ENCODE measurements at places on chromosomes 7 and 10.

GRCh38 chr7:22629056-22629455 is 97.9 kb upstream of the IL6 start:
- DNase-seq, result no peak

GRCh38 chr10:67760272-67760671 is 64.3 kb upstream of the CTNNA3 start:
- DNase-seq, result no peak

DNA sequence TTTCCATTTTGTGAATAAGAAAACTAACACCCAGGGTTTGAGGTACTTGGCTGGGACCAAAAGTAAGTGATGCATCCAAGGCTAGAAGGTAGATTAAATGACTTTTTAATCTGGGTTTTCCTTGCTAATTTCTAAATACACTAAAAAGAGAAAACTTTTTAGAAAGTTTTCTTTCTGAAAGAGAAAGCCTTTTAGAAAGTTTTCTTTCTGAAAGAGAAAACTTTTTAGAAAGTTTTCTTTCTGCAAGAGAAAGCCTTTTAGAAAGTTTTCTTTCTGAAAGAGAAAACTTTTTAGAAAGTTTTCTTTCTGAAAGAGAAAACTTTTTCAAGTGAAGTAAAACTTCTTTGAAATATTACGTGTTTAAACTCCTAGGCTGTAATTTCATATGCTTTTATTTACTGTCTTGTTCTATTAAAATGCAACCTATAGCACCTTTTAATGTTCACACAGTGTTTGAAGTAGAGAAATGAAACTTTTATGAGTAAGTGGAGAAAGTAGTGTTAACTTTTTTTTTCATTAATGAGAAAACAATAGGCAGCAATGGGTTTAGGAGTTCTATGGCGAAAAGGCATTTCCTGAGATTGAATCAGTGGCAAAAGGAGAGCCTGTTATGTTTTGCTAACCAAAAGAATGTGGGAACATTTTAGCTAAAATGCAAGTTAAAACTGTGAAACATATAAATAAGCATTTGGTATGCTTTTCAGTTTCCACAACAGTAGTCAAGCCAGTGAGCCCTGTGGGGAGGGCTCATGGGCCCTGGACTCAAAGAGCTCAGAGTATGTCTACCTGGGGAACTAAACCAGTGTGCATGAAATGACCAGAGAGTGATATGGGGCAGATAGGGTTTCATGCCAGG is 103.7 kb downstream of the RBM20 start:
- DNase-seq, result no peak

- no peak for DNase-seq
Observed at GRCh38 chr7:142314281-142314680, 56.4 kb upstream of the PRSS58 start.

DNA sequence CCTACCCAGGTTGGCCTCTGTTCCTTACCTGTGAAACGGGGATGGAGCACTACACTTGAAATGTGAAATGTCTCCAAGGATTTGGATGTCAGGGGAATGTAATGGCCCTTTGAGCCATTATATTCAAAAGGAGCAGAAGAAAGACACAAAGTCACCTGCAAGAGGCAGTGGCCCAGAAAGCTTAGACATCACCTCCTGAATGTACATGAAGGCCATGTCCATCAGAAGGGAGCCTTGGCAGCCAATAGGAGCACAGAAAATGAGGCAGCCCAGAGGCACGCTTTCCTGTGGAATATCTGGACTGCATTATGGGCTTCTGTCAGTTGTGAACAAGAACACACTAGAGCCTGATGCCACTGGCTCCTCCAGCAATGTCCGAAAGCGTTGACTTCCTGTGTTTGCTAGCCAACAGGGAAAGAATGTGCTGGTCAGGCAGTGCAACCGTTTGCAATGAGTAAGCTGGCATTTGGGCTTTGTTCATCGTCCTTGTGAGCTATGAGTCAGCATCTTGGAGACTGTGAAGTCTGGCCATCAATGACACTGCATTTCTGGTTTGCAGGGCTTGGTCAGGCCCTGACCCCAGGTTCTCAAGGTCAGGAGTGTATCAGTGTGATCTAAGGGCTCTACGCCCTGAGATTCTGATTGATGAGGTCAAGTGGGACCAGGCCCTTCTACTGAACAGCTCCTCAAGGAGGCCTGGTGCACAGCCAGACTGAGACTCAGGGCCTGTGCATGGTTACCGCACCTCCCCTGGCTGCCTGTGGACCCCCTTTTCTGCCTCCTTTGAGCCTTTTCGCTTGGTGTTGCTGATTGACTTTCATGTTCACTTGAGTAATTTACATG is 222.4 kb downstream of the RPS24 start:
- no peak for DNase-seq

DNA sequence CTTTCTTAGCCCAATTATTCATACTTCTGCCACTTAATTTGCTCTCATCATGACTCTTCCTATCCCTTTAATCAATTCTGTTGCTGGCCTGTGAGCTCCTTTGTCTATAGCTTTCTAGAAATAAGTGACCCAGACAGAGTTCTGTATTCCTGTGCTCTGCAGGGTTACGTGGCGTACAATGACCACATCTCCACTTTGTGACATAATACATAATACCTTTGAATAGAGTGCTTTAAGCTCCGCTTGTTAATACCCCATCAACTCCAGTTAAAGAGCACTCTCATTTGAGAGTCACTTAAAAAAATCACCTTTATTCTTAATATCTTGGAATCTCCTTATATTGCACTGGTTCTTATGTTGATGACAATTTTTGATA is 619.0 kb downstream of the PARD3 start:
- DNase-seq, result no peak

- DNase-seq, result no peak
Observed at GRCh38 chr10:103893817-103894216, 24.2 kb downstream of the STN1 start.

- DNase-seq, result no peak
Observed at GRCh38 chr10:120607710-120608703, 151.0 kb downstream of the PLPP4 start.

GRCh38 chr7:2131800-2132199 is 100.9 kb downstream of the MAD1L1 start:
- DNase-seq, result no peak

- no peak for DNase-seq
Observed at GRCh38 chr10:112678581-112678980, 231.6 kb downstream of the VTI1A start.

- DNase-seq, result peak; percentile 87
Observed at GRCh38 chr10:100986952-100987684, at the start of the genes MRPL43 and TWNK. MRPL43 (minus strand) TSS chr10:100987497; CDS start chr10:100987443, 54 bp downstream. TWNK (plus strand) TSS chr10:100987543; CDS start chr10:100988211, 668 bp downstream.

DNA sequence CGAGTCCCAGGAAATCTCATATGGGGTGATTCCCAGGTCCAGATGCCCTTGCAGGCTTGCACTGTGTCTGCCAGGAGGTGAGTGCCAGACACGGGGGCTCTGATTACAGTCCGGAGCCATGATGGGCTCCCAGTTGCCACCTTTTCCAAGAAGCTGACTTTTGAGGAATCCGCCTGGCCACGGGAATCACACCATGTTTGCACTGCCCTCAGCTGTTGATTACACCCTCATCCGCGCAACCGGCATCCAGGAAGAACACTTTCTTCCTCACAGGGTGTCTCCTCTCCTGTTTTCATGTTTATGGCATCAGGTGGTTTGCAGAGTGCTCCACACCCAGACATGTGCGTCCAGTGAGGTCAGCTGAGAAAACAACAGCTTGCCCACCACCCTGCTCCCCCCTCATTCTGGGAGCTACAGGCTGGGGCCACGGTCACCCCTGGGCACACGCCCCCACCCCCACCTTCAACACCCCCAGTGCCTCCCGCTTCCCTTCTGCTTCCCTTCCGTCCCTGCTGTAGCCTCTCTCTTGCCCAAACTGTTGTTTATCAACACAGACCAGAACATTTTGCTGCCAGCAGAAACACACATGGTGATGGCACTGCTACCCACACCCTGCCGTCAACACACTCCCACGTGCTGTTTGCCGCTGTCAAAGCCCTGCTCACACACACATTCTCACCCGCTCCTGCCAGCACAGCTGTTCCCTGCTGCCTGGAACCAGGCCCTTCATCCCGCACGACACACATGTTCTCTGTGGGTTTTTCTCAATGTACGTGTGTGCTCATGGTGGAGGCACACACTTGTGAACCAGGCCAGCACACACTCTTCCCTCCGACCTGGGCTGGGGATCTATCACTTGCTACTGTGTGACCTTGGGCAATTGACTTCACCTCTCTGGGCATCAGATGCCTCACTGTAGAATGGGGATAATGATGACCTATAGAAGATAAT is 35.8 kb downstream of the DDIT4 start:
- DNase-seq, result no peak

DNA sequence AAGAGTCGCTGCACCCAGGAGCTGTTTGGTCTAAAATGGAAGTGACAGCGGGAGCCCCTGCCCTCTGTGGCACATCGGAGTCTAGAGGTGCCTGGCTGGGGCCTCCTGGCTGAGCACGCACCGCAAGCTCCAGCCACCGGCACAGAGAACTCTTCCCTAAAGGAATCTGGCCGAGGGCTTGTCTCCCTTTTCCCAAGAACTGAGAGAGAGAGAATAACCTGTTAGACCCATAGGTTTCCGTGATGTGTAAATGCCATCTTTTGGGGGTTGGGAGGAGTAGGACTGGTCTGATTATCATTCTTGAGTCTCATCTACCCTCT is 47.3 kb downstream of the PROSER2 start:
- no peak for DNase-seq

GRCh38 chr10:67284589-67284988 is 358.8 kb downstream of the LRRTM3 start:
- DNase-seq, result no peak

- DNase-seq, result no peak
Observed at GRCh38 chr7:147774461-147774860, 816.1 kb upstream of the C7orf33 start.

GRCh38 chr7:41156268-41156667 is 546.6 kb downstream of the INHBA start:
- no peak for DNase-seq

DNA sequence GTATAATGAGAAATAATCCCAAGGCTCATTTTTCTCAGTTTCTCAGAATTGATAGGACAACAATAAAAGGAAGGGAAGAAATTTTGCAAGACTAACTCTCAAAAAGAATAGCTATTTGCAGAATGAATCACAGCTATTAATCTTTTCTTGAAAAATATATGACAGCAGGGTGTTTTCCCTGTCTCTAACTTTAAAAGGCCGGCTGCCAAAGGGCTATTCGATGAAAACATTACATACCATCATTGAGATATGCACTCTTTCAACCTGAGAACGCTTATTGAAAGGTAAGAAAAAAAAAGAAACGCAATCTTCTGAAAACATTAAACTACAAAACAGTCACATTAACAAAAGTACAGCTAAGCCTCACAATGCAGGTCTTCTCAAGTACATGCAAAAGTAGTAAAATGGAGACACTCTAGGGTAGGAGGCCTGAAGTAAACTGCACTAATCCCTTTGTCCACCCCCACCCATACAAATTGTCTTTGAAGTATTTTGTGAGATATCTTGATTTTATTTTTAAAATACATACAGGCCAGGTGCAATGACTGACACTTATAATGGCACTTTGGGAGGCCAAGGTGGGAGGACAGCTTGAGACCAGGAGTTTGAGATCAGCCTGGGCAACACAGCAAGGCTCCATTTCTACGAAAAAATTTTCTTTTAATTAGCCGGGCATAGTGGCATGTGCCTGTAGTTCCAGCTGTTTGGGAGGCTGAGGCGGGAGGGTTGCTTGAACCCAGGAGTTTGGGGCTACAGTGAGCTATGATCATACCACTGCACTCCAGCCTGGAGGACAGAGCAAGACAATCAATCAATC is 83.0 kb downstream of the PARD3 start:
- no peak for DNase-seq

DNA sequence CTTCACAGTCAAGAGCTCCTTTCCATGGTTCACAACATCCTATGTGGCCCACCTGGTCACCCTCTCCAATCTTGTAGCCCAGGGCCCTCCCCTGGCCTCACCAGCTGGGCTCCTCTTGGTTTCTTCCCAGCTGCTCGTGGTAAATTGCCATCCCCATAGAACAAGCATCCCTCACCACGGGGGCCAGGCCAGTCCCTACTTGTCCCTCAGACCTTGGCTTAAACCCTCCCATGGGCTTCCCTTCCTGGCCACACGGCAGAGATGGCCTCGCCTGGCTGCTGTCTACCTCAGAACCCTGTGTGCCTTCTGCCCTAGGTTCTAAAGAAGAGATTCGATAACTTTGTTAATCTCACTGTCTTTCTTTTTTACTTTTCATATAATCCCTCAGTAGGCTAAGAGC is 153.3 kb upstream of the TCERG1L start:
- no peak for DNase-seq

GRCh38 chr10:20616056-20616671 is 280.9 kb downstream of the NEBL start:
- DNase-seq, result no peak

GRCh38 chr7:88111140-88111743 is 108.6 kb downstream of the SRI start:
- DNase-seq, result peak; percentile 63

GRCh38 chr10:663831-664251 is 25.6 kb downstream of the DIP2C start:
- DNase-seq, result no peak

GRCh38 chr7:39464350-39465054 is 101.7 kb upstream of the YAE1 start:
- DNase-seq, result peak; percentile 3

- peak; percentile 41 for DNase-seq
Observed at GRCh38 chr7:148084138-148084537, 506.4 kb upstream of the C7orf33 start.

- DNase-seq, result no peak
Observed at GRCh38 chr10:78806681-78807221, 262.0 kb upstream of the ZMIZ1 start.

GRCh38 chr10:9451211-9451773 is 1396.8 kb downstream of the GATA3 start:
- DNase-seq, result no peak

- no peak for DNase-seq
Observed at GRCh38 chr7:74233655-74234285, 20.4 kb downstream of the RFC2 start.

DNA sequence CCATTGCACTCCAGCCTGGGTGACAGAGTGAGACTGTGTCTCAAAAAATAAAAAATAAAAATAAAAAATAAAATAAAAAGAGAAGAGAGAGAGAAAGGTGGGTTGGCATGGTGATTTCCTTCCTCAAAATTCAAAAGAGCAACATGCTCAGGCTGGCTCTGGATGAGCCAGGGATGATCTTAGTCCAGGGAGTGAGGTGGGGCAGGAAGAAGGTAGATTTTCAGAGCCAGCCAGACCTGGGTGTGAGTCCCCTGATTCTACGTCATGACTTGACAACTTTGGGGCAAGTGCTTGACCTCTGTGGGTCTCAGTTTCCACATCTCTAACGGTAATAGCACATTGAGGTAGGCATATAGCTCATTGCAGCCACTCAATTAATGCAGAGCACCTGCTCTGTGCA is 109.4 kb upstream of the CTBP2 start:
- DNase-seq, result no peak

DNA sequence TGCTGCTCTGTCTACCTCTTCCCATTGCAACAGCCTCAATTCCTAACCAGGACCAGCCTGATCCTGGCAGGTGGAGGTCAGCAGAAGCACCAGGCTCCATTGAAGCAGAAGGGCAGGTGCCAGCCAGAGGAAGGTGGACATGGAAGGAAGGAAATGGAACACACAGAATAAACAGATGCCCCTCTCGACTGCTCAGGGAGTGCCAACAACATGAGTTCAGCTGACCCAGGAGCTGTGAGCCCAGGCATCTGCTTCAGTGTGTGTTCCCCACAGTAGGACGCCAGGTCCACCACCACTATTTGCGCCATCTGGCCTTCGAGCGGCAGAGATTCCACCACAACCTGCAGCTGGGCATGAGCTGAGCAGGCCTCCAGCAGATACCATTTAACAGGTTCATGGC is 56.7 kb downstream of the GPAM start:
- no peak for DNase-seq

Data from KBM-7 (cell line).